ENCODE measurements at places on chromosomes 11 and 22.

GRCh38 chr22:45918459-45919370 lies 58.2 kb downstream of the WNT7B start:
- no peak for DNase-seq

GRCh38 chr11:116202922-116203321 lies 569.9 kb downstream of the BUD13 start:
- no peak for DNase-seq

DNA sequence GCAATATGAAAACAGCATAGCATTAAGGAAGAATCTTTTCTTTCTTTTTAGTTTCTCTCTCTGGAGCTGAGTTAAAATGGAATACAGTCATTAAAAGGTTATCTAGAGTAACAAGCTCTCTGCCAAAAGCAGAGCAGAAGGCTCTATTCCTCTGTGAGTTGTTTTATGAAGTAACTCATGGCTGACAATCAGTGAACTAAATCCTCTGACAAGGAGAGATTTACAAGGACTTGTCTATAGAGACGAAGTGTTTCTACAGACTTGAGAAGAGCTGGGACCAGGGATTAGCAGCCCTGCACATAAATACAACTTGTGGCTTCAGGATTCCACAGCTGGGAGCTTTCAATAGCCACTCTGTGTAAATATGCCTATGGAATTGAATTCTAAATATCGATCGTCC lies 192.5 kb upstream of the RAG2 start:
- DNase-seq: no peak

DNA sequence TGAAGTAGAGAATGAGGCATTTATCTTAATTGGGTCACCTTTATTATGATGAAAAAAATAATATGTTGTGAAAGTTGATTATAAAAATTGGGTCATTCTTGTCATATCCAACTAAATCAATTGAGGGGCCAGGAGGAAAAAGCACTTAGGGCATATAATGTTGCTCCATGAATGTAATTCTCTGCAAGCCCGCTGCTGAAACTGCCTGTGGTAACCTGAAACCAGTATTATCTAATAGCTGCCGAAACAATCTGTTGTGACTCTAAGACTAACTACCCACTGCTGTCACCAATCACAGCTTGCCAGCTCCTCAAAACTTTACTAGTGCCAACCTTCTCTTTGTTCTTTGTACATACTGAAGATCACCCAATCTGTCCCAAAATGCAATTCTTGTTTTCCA lies 115.8 kb downstream of the ATG16L2 start:
- no peak for DNase-seq

GRCh38 chr22:45042263-45042662 lies 32.5 kb upstream of the PHF21B start:
- DNase-seq: no peak

DNA sequence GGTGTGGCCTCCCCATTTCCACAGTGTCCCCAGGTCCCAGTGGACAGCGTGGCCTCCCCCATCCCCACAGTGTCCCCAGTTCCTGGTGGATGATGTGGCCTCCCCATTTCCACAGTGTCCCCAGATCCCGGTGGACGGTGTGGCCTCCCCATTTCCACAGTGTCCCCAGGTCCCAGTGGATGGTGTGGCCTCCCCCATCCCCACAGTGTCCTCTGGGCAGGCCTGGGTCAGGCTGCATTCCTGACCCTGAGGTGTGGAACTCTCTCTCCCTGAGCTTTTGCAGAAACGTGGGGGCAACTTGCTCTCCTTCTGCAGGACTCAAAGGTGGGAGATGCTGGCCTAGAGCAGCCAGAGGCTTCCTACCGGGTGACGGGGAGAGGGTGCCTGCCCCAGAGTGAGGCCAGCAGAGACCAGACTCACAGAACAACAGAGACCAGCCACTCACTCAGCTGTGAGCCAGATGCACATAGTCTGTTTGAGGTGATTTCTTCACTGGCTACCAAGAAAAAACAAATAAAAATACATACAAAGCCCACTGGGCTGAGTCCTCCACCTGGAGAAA lies 85.8 kb upstream of the FGF3 start:
- no peak for DNase-seq

GRCh38 chr11:32584921-32585320 lies 1.3 kb downstream of the EIF3M start:
- DNase-seq: no peak

DNA sequence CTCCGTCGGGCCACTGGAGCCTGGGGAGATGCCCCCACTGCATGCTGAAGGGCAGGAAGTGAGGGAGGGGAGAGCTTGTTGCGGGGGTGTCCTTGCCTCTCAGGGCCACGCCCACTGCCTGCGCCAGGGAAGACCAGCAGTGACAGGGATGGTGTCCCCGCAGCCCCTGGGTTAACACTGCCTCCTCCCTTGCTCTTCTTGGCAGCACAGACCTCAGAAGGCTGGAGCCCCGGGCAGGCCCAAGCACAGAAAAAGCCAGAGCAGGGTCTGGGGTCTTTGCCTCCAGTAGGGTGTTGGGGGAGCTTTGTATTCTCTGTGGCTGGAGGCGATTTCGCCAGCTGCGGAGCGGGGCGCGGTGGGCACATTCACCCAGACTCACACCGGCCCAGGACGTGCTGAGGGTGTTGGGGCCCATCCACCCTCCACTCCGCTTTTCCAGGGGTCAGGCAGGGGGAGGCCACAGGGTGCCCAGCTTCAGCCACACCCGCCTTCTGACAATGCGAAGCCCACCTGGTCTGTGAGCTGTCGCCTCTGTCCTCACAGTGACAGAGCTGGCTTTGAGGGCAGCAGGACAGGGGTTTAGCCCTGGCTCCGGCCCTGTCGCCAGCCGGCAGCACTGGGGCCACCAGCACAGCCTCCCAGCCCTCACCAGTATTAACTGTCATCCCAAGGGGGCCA lies 83.7 kb downstream of the CDKN1C start:
- no peak for DNase-seq

DNA sequence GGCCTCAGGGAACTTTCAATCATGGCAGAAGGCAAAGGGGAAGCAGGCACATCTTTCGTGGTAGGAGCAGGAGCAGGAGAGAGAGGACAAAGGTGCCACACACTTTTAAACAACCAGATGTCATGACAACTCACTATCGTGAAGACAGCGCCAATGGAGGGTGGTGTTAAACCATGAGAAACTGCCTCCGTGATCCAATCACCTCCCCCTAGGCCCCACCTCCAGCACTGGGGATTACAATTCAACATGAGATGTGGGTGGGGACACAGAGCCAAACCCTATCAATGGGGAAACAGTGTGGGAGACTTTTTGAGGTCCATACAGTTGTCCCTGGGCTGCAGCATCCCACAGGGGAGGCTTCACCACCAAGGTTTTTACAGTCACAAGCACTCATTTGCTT lies 41.9 kb upstream of the CFAP300 start:
- DNase-seq: no peak

Measured in GM18507 (cell line).